ENCODE measurements at places on chromosomes 6 and 20. TPM values are rescaled to one million over a fixed set of nuclear protein-coding genes. Genes with fewer than 3 reads are reported as not detected.

- no peak for DNase-seq
Measured at GRCh38 chr6:92196325-92196724, 1223.0 kb downstream of the EPHA7 start.

The DUSP15 gene
- total RNA-seq, result 0.96 TPM

- DNase-seq, result no peak
Measured at GRCh38 chr6:20129290-20130088, 82.8 kb downstream of the MBOAT1 start.

DNA sequence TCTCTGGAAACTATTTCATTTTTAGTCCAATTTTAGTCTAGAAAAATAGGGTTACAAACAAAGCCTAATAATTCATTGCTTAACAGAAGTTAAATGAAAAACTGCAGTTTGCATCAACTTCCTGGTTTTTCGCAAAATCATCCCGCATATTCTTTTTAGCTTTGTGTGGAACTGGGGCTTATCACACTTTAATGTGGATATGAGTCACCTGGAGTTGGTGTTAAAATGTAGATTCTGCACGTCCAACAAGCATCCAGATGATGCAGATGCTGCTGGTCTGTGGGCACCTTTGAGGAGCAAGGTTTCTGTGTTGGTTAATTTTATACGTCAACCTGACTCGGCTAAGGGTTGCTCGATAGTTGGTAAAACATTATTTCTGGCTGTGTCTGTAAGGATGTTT, 126.1 kb downstream of the PLCB4 start:
- no peak for DNase-seq

The MUCL3 gene
- not detected for total RNA-seq
